ENCODE measurements at places on chromosomes 11 and 22. TPM values are rescaled to one million over a fixed set of nuclear protein-coding genes. Genes with fewer than 3 reads are reported as not detected.

GRCh38 chr11:75365711-75366181 is 14.3 kb upstream of the ARRB1 start:
- DNase-seq, result no peak
- peaks cover 11% of the 10 kb centered on the region for H3K4me1 ChIP-seq
- peak overlapping the region; percentile 17 for H3K27ac ChIP-seq
- H3K27me3 ChIP-seq, result peaks cover 8% of the 10 kb centered on the region

DNA sequence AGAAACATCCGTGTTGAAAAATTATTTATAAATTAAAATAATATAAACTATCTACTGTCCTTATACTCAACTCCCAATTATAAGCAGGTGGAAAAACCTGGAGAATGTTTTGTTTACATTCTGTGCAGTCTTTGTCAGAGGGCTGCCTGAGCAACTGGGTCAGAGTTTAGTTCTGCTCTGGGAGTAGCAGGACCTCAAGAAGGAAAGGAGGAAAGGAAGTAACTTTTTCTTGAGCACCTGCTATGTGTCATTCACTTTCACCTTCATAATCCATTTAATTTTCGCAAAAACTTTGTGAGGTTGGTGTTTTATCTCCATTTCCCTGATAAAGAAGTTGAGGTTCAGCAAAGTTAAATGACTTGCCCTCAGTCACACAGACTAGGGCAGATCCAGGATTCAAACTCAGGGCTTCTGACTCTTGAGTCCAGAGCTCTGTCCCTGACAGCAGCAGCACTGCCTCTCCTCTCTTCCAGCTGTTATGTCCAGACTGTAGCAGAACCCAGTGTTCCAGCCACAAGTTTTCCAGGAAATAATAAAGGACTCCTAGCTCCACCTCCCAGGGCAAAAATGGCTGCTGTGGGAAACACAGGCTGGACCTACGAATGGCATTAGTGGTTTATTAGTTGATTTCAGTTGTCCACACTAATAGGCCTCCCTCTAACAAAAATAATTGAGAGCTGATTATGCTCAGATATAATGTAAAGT is 6.4 kb downstream of the CD3E start:
- H3K36me3 ChIP-seq, result peaks cover 90% of the 10 kb centered on the region
- peak overlapping the region; percentile 35 for H3K27ac ChIP-seq

DNA sequence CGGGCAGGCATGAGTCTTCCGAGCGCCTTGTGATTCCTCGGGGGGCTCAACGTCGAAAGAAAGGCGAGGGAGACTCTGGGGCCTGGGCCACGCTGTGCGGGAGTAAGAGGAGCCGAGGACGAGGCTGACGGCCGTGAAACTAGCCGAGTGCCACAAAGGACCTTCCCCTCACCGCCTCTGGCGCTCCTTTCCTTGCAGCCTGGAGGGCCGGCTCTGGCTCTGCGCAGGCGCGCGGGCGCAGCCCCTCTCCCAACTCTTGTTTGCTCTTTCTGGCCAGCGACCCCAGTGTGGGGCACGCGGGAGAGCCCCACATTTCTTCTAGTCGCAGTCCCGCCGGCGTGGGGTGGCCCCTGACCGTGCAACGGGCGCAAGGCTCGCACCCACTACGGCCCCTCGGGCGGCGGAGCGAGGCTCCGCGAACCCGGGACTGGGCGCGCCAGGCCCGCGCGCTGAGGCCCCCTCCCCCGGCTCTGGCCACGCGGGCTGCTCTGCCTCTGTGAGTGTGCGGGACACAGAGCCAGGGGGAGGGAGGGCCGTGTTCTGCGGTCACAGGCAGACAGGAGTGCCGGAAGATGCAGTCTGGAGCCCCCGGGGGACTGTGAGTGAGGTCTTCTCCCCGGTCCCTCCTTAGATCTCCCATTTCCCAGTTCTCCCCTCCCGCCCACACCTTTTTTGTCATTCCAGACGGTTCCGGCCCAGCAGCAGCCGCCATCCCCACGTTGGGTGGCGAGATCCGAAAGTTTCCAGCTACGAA is 1.0 kb upstream of the TOB2 start:
- H3K4me3 ChIP-seq, result peak overlapping the region; percentile 96
- H3K27ac ChIP-seq, result peak overlapping the region; percentile 98
- peaks cover 17% of the 10 kb centered on the region for H3K36me3 ChIP-seq
- H3K27me3 ChIP-seq, result no peaks in the 10 kb centered on the region

DNA sequence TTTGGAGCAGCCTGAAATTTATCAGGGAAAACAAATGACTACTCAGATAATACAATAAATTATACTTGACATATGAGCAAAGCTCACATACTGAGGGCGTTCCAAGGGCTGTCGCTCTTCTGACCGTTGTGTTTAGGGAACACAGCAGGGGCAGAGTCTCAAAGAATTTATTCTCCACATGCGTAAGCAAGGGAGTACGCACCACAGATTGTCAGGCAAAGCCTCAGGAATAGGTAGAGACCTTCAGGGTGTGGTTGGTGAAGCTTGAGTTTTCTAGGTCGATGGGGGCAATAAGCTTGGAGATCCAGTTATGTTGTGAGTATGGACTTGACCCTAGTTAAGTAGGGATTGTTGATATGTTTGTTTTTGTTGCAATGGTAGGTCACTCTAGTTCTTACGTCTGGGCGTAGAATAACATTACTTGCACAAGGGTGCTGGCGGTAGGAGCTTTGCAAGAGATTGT is 830 bp downstream of the ACAT1 start:
- H3K27ac ChIP-seq, result peak overlapping the region; percentile 90
- peaks cover 25% of the 10 kb centered on the region for H3K36me3 ChIP-seq
- peak overlapping the region; percentile 95 for H3K4me3 ChIP-seq

DNA sequence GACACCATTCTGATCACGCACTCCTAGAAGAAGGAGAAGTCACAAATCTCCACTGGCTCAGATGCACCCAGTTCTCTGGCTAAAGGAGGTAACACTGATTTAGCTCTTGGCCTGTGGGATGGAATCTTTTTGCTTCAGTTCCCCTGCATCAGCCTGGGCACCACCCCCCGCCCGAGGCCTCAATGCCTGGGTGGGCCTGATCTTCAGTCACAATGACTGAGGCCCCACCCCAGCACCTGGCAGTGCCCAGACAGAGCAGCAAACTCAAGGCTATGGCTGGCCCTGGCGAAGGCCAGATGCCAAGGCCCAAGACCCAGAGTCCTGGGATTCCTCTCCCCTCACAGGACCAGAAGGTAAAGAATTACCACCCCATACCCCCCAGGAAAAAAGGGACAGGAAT is 5.0 kb downstream of the CYB561A3 start:
- DNase-seq, result no peak
- peaks cover 12% of the 10 kb centered on the region for H3K4me1 ChIP-seq
- H3K4me3 ChIP-seq, result no peak overlapping the region
- peaks cover 17% of the 10 kb centered on the region for H3K36me3 ChIP-seq
- H3K27me3 ChIP-seq, result no peaks in the 10 kb centered on the region

- peaks cover 11% of the 10 kb centered on the region for H3K27me3 ChIP-seq
- H3K27ac ChIP-seq, result no peak overlapping the region
- no peaks in the 10 kb centered on the region for H3K4me1 ChIP-seq
- no peak for DNase-seq
These were observed 262.6 kb upstream of the SORL1-AS1 start for GRCh38 chr11:121715405-121715804.

- H3K36me3 ChIP-seq, result no peaks in the 10 kb centered on the region
- H3K4me1 ChIP-seq, result peaks cover 2% of the 10 kb centered on the region
- no peak for DNase-seq
These were observed 2.0 kb downstream of the SLC6A5 start for GRCh38 chr11:20601221-20601914.

DNA sequence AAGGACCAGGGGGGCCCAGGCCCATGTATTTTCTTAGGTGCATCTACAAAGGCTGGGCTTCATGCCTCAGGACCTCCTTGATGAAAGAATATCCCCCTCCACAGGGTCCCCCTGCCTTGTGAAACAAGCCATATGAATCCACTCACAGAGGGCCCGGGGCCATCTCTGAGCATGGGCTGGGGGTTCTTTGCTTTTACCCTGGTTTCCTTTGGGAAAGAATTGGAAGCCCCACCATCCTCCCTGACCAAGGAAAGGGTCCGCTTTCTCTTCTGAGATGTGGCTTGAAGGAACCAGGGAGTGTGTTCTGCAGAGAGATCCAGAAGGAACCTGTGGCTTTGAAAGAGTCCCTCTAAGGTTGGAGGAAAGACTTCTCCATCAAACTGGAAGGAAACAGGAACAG is 9.2 kb upstream of the ANO1 start:
- H3K36me3 ChIP-seq, result no peaks in the 10 kb centered on the region
- H3K27me3 ChIP-seq, result peaks cover 43% of the 10 kb centered on the region
- H3K27ac ChIP-seq, result no peak overlapping the region
- H3K4me1 ChIP-seq, result peaks cover 2% of the 10 kb centered on the region
- H3K4me3 ChIP-seq, result no peak overlapping the region

- H3K27me3 ChIP-seq, result peaks cover 5% of the 10 kb centered on the region
- H3K36me3 ChIP-seq, result no peaks in the 10 kb centered on the region
- H3K4me3 ChIP-seq, result no peak overlapping the region
These were observed 61.5 kb upstream of the NECTIN1 start for GRCh38 chr11:119790476-119790875.

DNA sequence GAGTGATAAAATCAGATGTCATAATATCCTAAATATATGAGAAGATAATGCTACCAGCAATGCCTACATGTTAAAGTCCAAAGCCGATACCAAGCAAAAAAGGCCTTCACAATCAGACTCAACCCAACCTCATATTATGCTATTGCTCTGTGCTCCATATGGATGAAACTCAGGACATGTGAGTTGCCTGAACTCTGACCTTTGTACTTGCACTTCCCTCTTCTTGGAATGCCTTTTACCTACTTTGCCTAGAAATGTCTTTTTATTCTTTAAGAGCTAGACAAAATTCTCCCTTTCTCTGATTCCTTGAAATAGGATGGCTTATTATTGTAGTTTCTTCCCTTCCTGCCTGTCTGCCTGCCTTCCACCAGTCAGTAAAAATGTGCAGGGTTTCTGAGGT is 954.7 kb upstream of the CCDC90B start:
- no peaks in the 10 kb centered on the region for H3K36me3 ChIP-seq
- H3K27me3 ChIP-seq, result no peaks in the 10 kb centered on the region
- DNase-seq, result no peak
- no peak overlapping the region for H3K27ac ChIP-seq

- H3K27me3 ChIP-seq, result no peaks in the 10 kb centered on the region
- H3K36me3 ChIP-seq, result no peaks in the 10 kb centered on the region
- H3K27ac ChIP-seq, result no peak overlapping the region
- no peak for DNase-seq
- H3K4me3 ChIP-seq, result no peak overlapping the region
These were observed 363.0 kb downstream of the TENM4 start for GRCh38 chr11:79077702-79078330.

GRCh38 chr22:23938328-23939016 is 22.5 kb downstream of the GSTT2B start:
- H3K36me3 ChIP-seq, result no peaks in the 10 kb centered on the region
- DNase-seq, result no peak
- no peak overlapping the region for H3K4me3 ChIP-seq

DNA sequence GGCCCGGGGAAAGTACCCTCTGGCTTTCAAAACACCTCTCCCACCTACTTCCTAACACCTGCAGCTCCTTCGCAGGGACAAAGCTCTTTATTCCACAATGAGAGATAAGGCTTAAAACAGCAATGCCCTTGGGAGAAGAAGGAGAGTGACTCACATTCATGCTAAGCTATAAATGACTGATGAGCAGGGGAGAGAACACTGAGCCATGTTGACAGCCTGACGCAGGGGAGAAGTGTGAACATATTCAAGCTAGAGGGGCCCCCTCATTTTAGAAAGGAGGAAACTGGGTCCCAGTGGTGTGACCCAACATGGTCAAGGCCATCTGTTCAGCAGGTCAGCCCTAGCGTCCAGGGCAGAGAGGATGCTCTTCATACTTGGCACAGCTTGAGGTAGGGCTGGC is 171.8 kb downstream of the DSCAML1 start:
- H3K27ac ChIP-seq, result no peak overlapping the region
- H3K4me1 ChIP-seq, result no peaks in the 10 kb centered on the region

GRCh38 chr11:104713401-104713800 is 184.9 kb downstream of the CASP12 start:
- H3K4me1 ChIP-seq, result peaks cover 12% of the 10 kb centered on the region
- H3K4me3 ChIP-seq, result no peak overlapping the region
- no peak overlapping the region for H3K27ac ChIP-seq

GRCh38 chr11:46528445-46529094 is 65.3 kb downstream of the AMBRA1 start:
- peaks cover 6% of the 10 kb centered on the region for H3K36me3 ChIP-seq
- H3K4me3 ChIP-seq, result no peak overlapping the region
- no peaks in the 10 kb centered on the region for H3K27me3 ChIP-seq
- peak overlapping the region; percentile 20 for H3K27ac ChIP-seq
- peaks cover 17% of the 10 kb centered on the region for H3K4me1 ChIP-seq

DNA sequence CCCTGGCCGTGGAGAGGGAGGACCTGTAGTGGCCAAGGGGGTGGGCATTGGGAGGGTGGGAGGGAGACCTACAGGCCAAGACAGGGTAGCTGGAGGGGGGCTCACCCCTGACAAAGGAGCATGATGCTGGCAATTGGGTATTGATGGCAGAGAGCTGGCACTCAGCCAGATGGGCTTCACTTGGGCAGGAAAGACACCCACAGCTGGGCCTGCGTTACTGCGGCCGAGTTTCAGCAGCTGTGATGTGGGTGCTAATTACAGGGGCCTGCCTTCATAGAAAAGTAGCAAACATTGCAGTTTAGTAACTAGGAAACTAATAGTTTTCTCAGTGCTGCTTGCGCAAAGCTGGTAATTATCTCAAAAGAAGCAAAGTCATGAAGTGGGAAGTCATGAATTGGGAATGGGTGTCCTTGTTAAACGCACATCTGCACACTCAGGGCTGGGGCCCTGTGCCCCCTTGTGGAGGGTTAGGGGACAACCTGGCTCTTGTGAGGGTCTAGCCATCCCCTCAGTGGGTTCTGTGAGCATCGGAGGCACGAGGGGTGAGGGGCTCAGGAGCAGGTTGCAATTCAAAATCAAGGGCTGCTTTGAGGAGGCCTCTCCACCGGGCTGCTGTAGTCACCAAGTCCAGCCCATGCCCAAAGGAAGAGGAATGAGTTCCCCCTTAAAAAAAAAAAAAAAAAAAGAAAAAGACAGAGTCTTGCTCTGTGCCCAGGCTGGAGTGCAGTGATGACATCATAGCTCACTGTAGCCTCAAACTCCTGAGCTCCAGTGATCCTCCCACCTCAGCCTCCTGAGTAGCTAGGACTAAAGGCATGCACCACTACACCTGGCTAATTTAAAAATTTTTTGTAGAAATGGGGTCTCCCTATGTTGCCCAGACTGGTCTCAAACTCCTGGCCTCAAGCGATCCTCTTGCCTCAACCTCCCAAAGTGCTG is 24.4 kb upstream of the TXNRD2 start:
- peaks cover 16% of the 10 kb centered on the region for H3K36me3 ChIP-seq
- no peak overlapping the region for H3K4me3 ChIP-seq
- no peak for DNase-seq
- H3K27ac ChIP-seq, result no peak overlapping the region

DNA sequence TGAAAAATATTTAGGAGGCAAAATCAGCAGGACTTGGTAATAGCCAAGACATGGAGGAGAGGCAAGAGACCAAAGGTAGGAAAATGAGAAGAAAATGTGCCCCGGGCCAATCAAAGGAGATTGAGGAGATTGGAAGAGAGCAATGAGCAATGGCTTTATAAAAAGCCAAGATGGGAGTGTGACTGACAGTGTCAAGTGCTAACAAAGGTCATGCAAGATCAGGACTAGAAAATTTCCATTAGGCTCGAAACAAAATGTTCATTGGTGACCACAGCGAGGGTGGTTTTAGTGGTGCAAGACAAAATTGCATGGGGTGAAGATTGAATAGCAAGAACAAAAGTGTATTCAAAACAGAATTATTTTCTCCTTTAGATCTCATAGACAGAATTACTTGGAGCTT is 45.2 kb upstream of the TBCEL start:
- H3K4me3 ChIP-seq, result no peak overlapping the region
- no peak overlapping the region for H3K27ac ChIP-seq

Gene LYVE1
- total RNA-seq, result not detected

Gene ACR
- total RNA-seq, result not detected

Gene LMF2
- 77.2 TPM for total RNA-seq

Gene NEFH
- total RNA-seq, result 7.5 TPM

Gene MIAT
- 13.0 TPM for total RNA-seq

Gene NLRP14
- 0.39 TPM for total RNA-seq

Gene PDGFB
- 3.3 TPM for total RNA-seq

Gene OR5M10
- total RNA-seq, result not detected

Gene DNAJB13
- 0.52 TPM for total RNA-seq

Measured in activated T-helper 2 cell treated with anti-CD3 and anti-CD28 coated beads, Interferon-gamma antibody, Interleukin-2, Interleukin-4, amounts not matched to agents 10 μg/mL and 5 μg/mL and 100 μg/mL, durations not matched to agents 14 hours and 24 hours and 36 hours (primary cell).